ENCODE measurements at places on chromosomes 5 and 9.

DNA sequence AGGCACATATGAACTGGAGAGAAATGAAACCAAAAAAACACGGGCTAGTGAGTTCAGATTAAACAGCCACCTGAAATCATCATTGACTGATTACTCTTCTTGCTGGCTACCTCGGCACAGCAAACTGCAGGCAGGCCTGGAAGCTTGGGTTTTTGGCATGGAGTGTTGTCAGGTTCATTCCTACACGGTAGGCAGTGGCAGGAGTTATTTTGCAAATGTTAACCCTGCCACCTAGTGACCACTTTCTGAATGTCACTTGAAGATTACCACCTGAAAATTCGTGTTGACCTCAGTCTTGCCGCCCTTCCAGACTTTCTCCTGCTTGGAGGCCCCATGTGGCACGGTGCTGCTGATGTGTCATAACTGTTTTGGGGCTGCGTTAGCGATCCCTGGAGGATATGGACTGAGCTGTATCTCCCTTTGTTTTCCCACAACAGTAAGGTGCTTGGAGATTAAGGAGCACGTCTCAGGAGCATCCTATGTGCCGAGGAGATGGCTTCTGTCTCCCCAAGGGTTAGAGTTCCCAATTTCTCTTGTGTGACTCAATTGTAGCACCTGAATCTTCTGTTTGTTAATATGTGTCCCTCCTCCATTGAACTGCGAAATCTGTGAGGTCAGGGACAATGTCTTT is 12.7 kb upstream of the CD180 start:
- peak; percentile 25 for DNase-seq

DNA sequence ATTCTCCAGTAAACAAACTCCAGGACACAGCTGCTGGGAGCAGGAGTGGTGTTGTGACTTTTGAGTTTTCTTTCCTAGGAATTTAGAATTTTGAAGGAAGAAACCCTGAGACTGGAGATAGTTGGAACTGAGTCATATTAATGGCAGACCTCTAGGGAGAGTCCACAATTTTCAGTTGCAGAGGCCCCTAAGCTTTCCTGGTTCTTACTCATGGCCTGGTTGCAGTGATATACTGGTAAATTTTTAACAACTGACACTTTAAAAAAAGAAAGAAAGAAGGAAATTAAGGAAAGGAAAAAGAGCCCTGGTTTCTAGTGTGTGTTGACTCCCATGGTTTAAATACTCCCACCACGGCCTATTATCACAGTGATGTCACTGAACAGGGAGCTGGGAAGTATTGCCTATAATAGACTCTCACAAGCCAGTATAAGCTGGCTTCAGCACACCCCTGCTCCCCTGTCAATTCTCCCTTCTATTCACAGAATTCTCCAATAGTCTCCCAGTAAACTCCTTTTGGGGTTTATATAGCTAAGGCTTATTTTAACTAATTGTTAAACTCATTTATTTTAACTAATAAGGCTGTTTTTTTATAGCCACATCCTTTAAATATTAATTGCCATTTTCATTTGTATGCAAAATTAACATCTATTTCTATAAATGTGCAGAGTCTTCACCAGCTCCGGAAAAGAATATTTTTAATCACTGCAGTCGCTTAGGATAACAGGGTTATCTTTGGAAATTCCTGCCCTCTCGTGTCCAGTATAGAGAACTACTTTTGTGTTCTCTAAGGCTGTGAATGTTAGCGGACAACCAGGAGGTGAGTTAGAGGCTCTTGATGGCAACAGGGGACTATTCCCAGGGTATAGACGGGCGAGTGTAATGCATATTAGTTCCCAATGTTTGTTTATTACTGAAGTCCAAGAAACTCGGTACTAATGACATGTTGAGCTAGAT is 59.7 kb downstream of the GGTA1 start:
- DNase-seq, result no peak

DNA sequence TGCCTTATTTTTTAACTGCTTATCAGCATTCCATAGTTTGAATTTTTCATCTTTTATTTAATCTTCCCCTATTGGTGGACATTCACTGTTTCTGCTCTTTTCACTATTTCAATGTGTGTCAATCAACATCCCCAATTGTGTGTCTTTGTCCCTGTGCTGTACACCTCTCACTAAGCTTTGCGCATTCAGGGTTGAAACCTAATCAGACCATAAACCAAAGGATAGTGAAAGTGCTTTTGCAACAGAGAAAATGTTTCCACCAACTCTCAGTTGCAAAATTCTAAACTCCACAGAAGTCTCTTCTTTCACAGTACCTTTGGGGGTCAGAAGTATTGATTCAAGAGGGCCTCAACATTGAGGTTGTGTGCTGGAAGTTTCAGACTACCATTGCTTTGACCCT is 127.1 kb upstream of the SAP30L start:
- no peak for DNase-seq

GRCh38 chr5:132471944-132472343 is 18.6 kb downstream of the IRF1 start:
- no peak for DNase-seq

GRCh38 chr9:83628540-83628939 is 5.6 kb downstream of the IDNK start:
- no peak for DNase-seq

DNA sequence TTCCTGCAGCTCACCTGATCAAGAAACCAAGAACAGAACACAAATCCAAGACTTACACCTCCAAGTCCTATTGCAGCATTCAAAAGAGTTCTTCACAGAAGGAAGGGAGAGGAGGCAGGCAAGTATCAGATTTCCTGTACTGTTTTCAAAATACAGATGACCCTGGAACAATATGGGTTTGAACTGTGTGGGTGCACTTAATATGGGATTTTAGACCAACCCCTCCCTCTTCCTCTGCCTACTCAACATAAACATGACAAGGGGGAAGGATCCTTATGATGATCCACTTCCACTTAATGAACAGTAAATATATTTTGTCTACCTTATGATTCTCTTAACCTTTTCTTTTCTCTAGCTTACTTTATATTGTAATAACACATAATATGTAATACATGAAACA is 104.6 kb downstream of the ELAVL2 start:
- DNase-seq, result no peak

DNA sequence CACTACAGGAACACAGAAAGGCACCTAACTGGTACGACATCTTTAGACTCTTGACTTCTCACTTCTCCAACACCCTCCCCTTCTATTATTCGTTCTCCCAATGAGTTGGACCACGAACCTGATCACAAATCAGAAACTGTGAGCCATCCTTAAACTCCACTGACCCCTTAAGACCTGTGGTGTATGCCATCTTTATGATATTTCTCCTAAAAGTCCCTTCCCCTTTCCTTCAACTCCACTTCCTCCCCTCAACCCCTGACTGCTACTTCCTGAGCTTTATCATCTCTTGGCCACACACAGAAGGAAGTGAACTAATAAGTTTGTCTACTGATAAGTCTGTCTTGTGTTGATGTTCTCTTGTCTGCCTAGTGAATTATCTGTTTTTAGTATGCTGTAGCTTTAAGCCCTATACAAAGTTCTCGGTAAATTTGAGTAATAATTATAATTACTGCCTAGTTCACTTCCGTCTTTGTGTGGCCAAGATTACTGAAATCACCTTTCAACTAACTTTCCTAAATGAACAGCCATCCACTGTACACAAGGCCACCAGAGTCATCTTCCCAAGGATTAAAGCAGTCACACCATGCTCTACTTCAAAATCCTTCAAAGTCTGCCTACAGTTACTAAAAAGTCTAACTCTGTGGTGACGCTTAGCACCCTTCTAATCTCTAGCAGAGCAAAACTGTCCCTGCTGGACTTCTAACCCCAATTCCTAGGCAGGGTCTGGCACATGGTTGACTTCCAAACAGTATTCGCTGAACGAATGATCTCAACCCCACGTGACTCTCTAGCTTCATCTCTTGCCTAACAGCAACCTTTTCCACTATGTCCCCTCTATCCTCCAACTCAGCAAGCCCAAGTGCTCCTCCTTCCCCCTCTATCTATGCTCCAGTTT is 23.2 kb downstream of the ELOVL7 start:
- no peak for DNase-seq

DNA sequence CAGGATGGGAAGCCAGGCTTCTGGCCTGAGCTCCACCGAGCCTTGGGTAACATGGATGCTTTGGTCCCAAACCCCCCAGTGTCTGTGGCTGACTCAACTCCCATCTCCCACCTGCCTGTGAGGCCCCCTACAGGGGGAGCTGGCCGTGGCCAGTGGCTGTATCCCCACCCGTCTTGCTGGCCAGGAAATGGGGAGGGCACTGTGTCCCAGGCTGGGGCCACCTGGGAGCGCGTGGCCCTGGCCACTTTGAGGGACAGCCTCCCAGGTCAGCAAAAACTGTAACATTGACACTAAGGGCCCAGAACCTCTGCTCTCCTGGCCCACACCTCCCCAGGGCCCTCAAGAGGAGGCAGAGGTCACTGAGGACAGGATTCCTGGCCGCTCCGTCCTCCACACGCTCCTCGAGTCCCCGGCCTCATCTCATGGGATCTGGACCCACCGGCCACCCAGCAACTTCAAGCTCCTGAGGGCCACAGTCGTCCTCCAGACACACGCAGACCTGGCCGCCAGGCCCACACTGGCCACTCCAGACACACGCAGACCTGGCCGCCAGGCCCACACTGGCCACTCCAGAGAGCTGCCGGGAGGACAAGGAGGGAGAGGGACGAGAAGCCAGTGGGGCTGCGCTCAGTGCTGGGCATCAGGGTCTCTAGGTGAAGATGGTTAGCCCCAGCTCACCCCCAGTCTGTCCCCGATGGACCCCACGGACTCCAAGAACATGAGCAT is 44.2 kb downstream of the DBH start:
- DNase-seq, result no peak

DNA sequence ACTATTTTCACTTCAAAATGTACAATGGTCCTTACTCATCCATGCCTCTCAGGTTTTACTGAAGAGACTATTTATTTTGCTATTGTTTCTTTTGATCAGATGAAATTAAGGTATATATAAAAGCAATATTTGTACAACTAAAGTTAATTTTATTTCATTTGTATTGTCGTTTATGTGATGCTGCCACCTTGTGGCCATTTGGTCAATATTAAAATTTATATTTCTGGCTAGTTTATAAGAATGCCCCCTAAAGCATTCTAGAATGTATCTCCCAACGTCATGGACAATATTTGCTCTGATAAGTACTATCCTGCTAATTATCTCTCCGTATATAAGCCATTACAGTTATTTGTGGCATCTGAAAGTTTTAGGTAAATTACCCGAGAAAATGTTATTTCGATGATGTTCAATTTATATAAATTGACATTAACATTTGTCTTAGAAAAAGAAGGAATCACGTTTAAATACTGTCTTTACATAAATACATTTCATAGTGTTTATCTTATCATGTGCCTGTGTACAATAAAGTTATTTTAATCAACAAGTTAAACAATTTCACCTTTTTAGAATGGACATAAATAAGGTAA is 680.0 kb downstream of the TAF11L14 start:
- DNase-seq, result no peak

DNA sequence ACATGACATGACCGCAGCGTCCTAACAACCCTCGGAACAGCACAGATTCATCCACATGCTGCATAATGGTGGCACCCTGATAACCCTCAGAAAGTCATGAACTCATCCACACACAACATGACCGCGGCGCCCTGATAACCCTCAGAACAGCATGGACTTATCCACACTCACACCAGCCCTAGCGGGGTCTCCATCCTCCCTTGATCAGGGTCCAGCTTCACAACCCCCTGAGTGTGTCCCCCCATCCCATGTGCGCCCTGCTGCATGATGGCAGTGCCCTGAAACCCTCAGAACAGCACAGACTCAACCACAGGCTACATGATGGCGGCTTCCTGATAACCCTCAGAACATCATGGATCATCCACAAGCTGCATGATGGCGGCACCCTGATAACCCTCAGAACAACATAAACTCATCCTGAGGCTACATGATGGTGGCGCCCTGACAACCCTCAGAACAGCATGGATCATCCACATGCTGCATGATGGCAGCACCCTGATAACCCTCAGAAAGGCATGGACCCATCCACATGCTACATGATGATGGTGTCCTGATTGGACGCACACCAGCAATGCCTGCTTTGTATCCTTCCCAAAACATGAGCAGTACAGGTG is 28.3 kb downstream of the SLC6A3 start:
- DNase-seq, result no peak

- DNase-seq, result peak; percentile 20
These were observed 38.4 kb upstream of the PLEKHG4B start for GRCh38 chr5:53381-54174.

DNA sequence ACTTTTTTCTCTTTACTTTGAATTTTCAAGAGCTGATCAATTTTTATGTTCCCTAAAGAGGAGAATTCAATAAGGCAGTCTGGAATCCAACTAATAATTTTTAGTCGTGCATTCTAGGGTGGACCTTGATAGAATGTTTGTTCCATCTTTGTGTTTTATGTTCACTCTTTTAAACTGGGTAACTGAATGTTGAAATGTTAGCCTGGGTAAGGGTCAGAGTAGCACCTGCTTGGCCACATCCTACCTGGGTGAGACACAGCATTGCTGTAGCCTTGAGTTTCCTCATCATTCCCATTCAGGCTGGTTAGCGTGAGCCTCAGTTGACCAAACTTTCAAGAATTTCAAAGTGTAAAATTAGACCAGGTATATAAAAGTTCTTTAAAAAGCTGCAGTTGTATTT is 85.0 kb downstream of the SGCD start:
- DNase-seq, result no peak

GRCh38 chr9:30944741-30945280 is 1439.6 kb upstream of the ACO1 start:
- DNase-seq, result no peak

DNA sequence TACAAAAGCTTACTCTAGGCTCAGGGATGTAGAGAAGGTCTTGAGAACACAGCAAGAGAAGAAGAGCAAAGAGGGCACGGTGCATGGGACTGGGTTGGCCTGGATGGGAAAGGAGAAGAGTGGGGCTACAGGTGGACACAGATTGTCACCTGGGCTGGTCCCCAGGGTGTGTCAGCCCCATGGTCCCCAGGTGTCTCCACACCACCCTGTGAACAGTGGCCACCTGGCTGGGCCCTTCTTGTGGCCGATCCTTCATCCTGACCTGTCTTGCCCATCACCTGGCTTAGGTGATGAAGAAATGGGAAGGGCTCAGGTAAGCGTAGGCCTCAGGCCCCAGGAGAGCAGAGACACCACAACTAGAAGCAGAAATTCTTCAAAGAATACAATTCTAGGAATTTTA is 188.9 kb downstream of the TENT4A start:
- DNase-seq, result no peak

DNA sequence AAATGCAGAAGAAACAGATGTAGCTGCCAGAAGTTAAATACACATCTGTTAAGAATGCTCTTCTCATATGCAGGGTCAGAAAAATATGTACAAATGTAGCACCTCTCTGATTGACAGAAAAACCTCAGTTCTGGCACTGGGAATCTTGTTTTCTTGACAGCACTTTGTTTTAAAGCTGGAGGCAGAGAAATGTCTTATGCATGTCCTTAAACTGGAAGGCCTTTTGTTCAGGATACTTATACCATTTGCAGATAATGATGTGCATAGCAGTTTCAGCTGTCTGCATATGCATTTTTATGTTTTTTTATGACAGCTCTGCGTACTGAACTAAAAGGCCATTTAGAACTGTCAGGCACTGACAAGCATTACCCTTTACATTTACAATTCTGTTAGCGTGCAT is 567.9 kb downstream of the EBF1 start:
- no peak for DNase-seq

Data from activated CD8-positive, alpha-beta memory T cell treated with anti-CD3 and anti-CD28 coated beads for 4 hours (primary cell).